Kidney (tissue), 22 donors: ENCODE measurements at places on chromosomes 3 and 15. TPM values are rescaled to one million over a fixed set of nuclear protein-coding genes. Genes with fewer than 3 reads are reported as not detected.

HDDC3 gene
- 15.5 TPM for total RNA-seq

MESP2 gene
- 0.47 TPM for total RNA-seq

TTBK2 gene
- total RNA-seq = 19.1 TPM

STXBP5L gene
- total RNA-seq = not detected

RUBCN gene
- 31.5 TPM for total RNA-seq

MAP2K5 gene
- 18.6 TPM for total RNA-seq

CSPG4 gene
- total RNA-seq = 30.7 TPM

WDR93 gene
- 2.5 TPM for total RNA-seq

BCL2A1 gene
- total RNA-seq = 2.4 TPM

ALPK3 gene
- 20.2 TPM for total RNA-seq

LRRFIP2 gene
- total RNA-seq = 61.4 TPM

IGF2BP2 gene
- 26.9 TPM for total RNA-seq

CHAC1 gene
- 4.7 TPM for total RNA-seq

TM6SF1 gene
- total RNA-seq = 10.4 TPM
